ENCODE measurements at places on chromosomes 3 and 15. TPM values are rescaled to one million over a fixed set of nuclear protein-coding genes. Genes with fewer than 3 reads are reported as not detected.

The HHATL gene
- total RNA-seq = not detected

The FGF12 gene
- total RNA-seq = not detected

The GRM2 gene
- under 0.01 TPM for total RNA-seq

The ADIPOQ gene
- total RNA-seq = not detected

The MAGEL2 gene
- total RNA-seq = 0.13 TPM

The TGM5 gene
- total RNA-seq = 0.22 TPM

The ALDH1A3 gene
- total RNA-seq = 24.4 TPM

The ISLR2 gene
- not detected for total RNA-seq

The CCR1 gene
- 0.65 TPM for total RNA-seq

The NFKBIZ gene
- 46.9 TPM for total RNA-seq

The AADAC gene
- not detected for total RNA-seq

The FOXP1 gene
- 203 TPM for total RNA-seq

The PHLDB2 gene
- total RNA-seq = 22.9 TPM

The PTX3 gene
- 549 TPM for total RNA-seq

The PEX5L gene
- 0.13 TPM for total RNA-seq

The FANCD2OS gene
- total RNA-seq = not detected

The SCAMP5 gene
- 6.3 TPM for total RNA-seq
